ENCODE measurements at places on chromosomes 1 and 21.

DNA sequence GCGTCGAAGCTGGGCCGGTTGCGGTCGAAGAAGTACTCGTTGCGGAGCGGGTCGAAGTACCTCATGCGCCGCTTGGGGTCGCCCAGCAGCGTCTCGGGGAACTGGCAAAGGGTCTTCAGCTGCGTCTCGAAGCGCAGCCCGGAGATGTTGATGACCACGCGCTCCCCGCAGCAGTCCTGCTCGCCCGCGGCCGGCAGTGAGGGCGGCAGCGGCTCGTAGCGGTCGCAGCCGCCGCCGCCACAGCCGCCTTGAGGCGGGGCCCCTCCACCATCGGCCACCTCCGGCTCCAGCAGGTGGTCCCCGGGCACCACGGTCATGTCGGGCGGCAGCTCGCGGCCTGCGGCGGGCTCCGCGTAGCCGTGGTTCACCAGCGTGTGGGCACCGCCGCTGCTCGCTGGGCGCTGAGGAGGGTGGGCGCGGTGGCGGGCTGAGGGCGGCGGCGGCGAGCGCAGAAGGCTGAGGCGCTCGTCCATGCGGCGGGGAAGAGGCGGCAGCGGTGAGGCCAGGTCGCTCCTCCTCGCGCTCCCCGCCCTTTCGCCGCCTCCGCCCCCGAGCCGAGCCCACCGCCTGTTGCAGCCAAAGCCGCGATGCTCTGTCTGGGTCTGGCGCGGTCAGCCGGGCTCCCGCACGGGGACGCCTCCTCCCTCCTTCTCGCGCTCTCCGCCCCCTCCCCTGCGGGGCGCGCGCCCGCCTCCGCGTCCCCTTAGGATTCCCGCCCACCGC, at the start of gene KCNA3:
KCNA3 (minus strand) TSS at position 604 of the 723 bp plus-strand sequence; CDS start at position 473, 131 bp downstream.
- no peak for DNase-seq

DNA sequence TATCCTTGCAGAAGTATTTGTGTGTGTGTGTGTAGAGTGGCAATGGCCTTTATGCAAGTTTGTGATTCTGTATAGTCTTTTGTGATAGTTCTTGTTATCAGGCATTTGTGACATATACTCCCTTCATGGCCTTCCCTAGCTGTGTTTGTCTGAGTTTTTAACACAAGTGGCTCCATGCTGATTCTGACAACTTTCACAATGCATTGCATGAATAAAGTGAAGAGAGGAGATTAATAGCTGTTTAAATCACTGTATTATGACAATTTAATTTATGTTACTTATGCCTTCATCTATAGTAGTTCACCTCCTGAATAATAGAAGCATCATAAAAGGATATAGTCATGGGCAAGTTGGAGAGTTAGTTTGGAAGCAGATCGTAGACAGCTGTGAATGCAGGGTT, 17.2 kb upstream of the MCOLN3 start:
- no peak for DNase-seq

GRCh38 chr1:230752407-230752806, 5.2 kb downstream of the CAPN9 start:
- DNase-seq, result no peak

DNA sequence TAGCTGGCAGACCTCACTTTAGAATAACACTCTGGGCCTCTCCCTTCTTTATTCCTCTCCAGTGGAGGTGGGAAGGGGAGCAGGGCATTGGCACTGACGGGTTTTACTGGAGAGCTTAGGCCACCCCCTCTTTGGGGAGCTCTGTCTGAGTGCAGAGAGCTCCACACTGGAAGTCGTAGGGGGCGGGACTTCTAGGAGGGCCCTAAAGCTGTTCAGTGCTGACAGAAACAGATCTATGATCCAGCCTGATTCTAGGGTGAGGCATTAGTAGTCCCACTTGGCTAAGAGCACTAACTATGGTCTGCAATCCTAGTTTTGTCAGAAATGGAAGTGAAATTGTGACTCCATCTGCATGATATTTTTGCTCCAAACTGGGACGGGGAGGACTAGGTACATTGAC, 138.7 kb downstream of the MIS18A start:
- no peak for DNase-seq

- no peak for DNase-seq
Observed at GRCh38 chr1:150516616-150517015, 1.1 kb downstream of the FALEC start.

GRCh38 chr1:65193129-65193695, 45.2 kb downstream of the AK4 start:
- DNase-seq, result no peak

GRCh38 chr1:208231881-208232661, 12.1 kb downstream of the PLXNA2 start:
- DNase-seq, result peak; percentile 83

DNA sequence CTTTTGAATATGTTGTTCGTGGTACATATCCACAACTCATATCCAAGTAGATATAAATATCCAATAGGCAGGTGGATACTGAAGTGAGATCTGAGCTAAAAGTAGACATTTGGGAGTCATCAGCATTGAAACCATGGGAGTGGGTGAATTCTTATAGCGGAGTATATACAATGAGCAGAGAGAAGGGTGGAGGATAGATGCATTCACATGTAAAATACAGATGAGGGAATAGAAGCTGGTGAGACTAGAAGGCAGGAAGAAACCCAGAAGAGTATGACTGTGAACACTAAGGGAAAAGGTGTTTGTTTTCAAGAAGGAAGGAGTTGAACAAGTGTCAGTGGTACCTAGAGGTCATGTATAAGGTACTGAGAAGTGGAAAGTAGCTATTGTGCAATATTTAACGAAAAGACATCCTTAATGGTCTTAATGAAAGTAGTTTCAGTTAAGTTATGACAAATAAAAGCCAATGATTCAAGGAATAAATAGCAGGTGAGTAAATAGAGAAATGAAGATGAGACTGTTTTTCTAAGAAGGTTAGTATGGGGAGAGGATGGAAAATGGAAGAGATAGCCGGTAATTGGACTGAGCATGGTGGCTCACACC, 181.6 kb upstream of the CACYBP start:
- no peak for DNase-seq

GRCh38 chr21:33733601-33734000, 91.3 kb downstream of the ITSN1 start:
- no peak for DNase-seq

DNA sequence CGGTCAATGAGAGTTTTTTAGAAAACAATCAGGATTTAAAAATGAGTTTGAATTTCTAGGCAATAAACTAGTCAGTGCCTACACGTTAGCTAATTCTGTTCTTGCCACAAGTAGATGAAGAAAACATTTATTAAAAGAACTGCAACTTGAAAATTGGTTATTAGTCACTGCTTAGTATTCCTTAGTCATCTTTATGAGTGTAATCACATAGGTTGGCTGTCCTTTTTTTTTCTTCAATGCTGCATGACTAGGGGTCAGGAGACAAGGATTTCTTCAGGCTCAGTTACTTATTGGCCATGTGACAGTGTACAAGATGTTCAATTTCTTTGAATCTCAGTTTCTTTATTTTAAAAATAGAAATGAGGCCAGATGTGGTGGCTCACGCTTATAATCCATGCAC, 17.1 kb downstream of the SOAT1 start:
- peak; percentile 92 for DNase-seq

DNA sequence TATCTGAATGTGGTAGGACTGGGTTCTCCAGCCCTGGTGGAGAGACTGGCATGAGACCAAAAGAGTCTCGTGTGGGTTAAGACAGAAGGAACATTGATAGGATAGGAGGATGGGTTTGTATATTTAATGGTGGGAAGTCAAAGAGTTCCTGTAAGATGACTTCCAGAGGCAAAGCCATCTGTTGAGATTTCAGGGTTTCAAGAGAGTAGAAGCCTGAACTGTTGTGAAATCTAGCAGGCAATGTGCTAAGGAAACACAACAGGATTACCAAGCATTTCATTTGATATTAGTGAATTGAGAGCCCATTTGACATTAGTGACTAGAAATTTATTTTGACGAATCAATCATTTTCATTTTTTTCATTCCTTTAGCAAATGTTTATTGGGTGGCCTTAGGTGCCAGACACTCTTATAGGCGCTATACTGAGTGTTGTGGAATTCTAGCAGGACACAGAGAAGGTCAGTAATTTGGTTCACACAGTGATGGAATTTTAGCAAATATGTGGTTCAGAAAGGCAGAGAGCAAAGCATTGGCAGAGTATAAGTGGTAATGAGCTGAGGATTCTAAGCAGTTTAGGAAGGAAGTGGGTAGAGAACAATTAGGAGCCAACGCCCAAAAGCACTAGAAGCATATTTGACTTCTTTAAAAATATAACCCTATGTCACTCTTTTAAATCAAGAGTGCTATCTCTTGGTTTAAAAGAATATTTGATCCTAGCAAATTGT, 149.3 kb downstream of the AK5 start:
- DNase-seq, result no peak

- peak; percentile 9 for DNase-seq
Observed at GRCh38 chr1:44423591-44424537, 18.8 kb downstream of the RNF220 start.

DNA sequence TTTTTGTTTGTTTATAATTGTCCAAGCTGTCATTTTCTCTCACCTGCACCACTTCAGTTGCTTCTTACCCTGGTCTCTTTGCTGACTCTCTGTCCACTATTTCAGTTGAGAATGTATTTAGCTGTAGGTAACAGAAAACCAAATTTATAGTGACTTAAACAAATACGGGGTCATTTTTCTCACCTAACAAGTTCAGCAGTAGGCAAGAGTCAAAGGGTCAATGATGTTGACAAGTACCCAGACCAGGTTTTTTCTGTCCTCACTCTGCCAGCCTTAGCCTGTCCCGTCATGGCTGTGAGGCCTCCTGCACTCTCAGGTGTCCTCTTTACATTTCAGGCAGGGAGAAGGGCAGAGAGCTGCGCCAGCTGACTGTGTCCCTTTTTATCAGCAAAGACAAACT, 11.8 kb downstream of the RIIAD1 start:
- DNase-seq, result no peak

GRCh38 chr1:16946646-16947045, 24.9 kb downstream of the CROCC start:
- DNase-seq, result no peak

DNA sequence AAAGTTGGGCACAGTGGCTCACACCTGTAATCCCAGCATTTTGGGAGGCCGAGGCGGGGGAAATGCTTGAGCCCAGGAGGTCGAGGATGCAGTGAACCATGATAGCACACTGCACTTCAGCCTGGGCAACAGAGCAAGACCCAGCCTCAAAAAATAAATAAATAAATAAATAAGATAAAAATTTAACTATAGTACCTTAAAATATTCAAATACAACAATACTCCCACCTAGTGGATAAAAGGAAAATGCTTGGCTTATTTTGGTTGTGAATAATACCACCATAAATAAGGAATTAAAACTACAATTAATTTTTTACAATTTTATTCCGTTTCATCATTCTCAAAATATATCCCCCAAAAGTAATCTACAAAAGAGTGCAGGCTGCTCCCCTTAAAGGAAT, 8.1 kb downstream of the PSMG1 start:
- no peak for DNase-seq

DNA sequence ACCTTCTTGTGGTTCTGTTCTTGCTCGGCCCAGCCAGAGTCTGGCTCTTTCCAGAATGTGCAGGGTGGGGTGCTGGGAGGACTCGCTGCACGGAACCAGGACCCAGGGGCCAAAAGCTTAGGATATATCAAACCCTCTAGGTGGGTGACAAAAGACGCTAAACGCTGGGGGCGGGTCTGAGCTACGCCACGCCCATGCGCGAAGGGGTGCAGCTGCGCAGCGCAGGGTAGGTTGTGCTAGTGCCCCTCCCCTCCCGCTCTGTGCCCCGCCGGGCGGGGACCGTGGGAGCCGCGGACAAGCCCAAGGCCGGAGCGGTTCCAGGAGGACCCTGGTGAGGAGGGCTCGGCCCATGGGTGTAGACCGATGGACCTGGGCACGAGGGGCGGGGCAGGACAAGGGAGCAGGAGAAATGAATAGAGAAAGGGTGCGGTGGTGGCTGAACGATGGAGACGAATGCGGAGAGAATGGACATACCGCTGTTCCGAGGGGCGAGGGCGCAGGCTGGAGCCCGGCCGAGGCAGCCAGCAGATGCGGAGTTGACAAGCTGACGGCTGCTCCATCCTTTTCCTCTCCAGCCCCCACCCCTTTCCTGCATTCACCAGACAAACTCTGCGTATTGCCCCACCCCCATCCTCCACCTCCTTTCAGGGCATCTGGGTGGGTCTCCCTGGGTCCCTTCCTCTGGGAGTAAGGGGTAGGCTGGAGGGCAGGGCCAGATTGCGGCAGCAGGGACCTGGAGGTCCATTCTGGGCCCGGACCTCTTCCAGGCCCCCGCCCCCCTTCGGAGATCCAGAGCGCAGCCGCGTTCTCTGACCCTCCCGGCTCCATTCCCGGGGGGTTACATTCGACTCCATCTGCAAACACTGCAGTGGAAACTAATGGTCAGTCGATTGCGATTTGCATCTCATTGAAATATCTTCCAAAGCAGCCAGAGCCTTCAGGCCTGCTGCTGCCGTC, at the start of gene RUSC1:
RUSC1 (plus strand) TSS at position 234 of the 957 bp plus-strand sequence. CDS start 880 bp downstream, outside the sequence.
- peak; percentile 70 for DNase-seq

GRCh38 chr1:243977094-243977493, 74.0 kb upstream of the ZBTB18 start:
- peak; percentile 60 for DNase-seq

- peak; percentile 59 for DNase-seq
Observed at GRCh38 chr1:25544819-25545218, 1.4 kb downstream of the LDLRAP1 start.

- DNase-seq, result no peak
Observed at GRCh38 chr1:97986041-97987005, 65.5 kb upstream of the DPYD start.

- no peak for DNase-seq
Observed at GRCh38 chr1:54095546-54096226, 42.3 kb downstream of the TCEANC2 start.

GRCh38 chr1:208892147-208892546, 648.0 kb upstream of the PLXNA2 start:
- no peak for DNase-seq

DNA sequence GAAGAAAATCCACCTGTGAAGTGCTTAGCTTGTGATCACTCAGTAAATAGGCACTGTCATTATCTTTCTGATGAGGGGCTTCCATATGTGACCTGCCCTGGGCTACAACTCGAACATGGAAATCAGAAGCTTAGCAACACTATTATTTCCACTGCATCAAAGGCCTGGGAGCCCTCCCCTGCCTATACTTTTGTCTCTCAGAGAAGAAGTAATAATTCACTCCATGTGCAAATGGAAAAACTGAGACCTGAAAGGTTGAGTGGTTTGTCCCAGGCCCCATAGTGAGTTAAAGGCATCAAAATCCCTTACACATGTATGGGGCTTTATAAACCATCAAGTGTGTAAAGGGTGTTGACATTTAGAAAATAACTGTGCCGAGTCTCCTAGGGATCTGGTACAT, 20.9 kb downstream of the SOX13 start:
- DNase-seq, result no peak

DNA sequence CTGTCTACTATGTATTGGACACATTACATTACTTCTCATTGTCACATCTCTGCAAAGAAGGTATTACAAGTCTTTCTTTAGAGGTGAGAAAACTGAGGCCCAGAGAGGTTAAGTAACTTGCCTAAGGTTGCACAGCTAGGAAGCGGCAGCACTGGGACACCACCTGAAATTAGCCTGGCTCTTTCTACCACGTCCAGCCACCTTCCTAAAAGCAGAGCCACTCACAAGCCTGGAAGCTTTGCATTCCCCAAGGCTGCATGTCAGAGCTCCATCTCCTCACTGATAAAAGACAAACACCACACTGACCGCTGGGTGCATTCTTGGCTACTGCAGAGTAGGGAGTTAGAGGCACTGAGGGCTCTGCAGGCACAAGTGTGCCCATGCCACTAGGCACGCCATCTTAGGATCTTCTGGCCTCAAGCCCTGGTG, 2.4 kb downstream of the CD247 start:
- DNase-seq, result no peak

Measured in fibroblast of gingiva (primary cell).